Gastrocnemius medialis (tissue), 4 donors: ENCODE measurements at places on chromosomes 16 and 17.

- H3K4me1 ChIP-seq: peaks cover 46% of the 10 kb centered on the region
- no peaks in the 10 kb centered on the region for H3K27me3 ChIP-seq
- H3K4me3 ChIP-seq: peak overlapping the region; percentile 71
- no peaks in the 10 kb centered on the region for H3K36me3 ChIP-seq
These were observed 1.0 kb downstream of the RHBDF2 start for GRCh38 chr17:76500074-76500746.

GRCh38 chr16:73140929-73141328, 93.0 kb upstream of the ZFHX3 start:
- H3K4me3 ChIP-seq: no peak overlapping the region
- H3K36me3 ChIP-seq: no peaks in the 10 kb centered on the region
- no peaks in the 10 kb centered on the region for H3K4me1 ChIP-seq
- H3K27ac ChIP-seq: no peak overlapping the region
- no peaks in the 10 kb centered on the region for H3K27me3 ChIP-seq
- no peak for DNase-seq

- H3K4me3 ChIP-seq: no peak overlapping the region
- H3K4me1 ChIP-seq: no peaks in the 10 kb centered on the region
- no peak overlapping the region for H3K27ac ChIP-seq
- no peaks in the 10 kb centered on the region for H3K27me3 ChIP-seq
These were observed 21.2 kb downstream of the EFCAB5 start for GRCh38 chr17:29962656-29963055.

DNA sequence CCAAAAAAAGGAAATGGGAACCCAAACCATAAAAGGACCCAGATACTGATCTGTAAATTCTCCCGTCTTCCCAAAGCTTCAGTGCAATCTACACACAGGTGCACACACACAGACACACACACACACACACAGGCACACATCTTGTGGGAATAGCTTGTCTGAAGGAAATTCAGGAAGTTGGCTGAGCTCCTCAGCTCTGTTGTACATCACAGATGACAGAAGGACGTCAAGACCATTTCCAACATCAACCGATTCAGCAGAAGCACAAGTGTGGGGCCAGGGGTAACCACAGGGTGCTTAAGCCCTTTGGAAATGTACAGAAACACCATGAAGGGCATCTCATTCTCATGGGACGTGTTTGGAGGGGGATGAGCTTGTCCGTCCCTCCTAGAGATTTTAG, 498.1 kb upstream of the PSMD7 start:
- no peak overlapping the region for H3K4me3 ChIP-seq
- no peaks in the 10 kb centered on the region for H3K36me3 ChIP-seq
- H3K4me1 ChIP-seq: peaks cover 42% of the 10 kb centered on the region
- DNase-seq: no peak
- no peaks in the 10 kb centered on the region for H3K27me3 ChIP-seq

DNA sequence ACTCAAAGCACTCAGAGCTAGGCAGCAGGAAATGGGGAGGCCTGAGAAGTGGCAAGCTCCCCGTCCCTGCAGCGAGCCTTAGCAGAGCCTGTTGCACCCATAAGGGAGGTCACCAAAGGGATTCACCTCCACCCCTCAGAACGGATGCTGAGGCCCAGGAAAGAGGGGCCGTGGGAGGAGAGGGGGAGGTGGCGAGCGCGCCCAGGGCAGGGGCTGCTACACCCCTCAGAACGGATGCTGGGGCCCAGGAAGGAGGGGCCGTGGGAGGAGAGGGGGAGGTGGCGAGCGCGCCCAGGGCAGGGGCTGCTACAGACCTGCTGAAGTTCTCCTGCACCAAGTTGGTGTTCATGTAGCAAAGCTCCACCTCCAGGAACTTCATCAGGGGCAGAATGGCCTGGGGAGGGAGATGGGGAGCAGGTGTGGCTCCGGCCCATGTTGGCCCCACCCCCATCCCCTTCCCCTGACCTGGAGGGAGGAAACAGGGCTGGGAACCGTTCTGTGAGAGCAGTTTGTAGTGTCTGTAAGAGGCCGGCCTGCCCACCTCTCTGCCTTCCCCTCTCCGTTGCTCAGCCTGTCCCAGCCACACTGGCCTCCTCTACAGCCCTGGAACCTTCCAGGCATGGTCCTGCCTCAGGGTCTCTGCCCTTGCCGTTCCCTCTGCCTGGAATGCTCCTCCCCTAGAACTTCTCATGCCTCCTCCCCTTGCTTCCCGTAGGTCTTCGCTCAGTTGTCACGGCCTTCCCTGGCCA, 11.4 kb downstream of the UNC13D start:
- H3K36me3 ChIP-seq: peaks cover 3% of the 10 kb centered on the region
- no peaks in the 10 kb centered on the region for H3K27me3 ChIP-seq
- DNase-seq: no peak

DNA sequence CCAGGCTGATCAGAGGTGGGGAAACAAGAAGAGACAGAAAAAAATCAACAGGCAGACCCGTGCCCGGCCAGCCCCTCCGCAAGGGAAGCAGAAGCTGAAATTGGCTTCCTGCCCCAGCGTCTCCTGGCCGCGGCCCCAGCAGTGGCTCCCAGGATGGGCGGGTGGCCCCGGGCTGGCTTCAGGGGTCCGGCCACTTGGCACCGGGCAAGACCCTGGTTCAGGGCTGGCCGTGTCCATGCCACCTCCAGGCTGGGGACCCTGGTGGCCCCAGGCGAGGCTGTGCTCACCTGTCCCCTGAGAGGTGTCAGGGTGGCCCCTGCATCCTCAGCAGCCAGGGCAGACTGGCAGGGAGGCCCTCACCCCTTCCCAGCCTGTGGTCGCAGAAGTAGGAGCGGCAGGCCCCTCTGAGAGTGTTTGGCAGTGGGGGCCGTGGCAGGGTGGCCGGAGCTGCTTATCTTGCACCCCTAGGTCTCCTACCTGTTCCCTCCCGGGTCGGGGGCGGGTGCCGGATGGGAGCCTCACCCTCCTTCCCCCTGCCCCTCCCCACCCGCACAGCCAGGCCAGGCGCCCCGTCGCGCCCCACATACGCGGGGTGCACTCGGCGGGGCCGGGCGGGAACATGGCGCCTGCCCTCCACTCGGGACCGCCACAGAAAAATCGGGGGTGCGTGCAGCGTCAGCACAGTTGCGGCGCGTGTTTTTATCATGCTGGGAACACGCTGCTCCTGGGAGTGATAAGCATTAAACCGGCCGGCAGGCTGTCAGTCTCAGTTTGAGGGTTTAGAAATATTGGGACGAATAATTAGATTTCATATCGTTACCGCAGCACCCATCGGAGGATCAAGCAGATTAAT, 46.7 kb upstream of the ZC3H18 start:
- no peak overlapping the region for H3K4me3 ChIP-seq
- peaks cover 32% of the 10 kb centered on the region for H3K4me1 ChIP-seq
- DNase-seq: no peak
- H3K36me3 ChIP-seq: no peaks in the 10 kb centered on the region

- no peaks in the 10 kb centered on the region for H3K4me1 ChIP-seq
- no peak overlapping the region for H3K4me3 ChIP-seq
- H3K36me3 ChIP-seq: no peaks in the 10 kb centered on the region
- no peak overlapping the region for H3K27ac ChIP-seq
- DNase-seq: no peak
These were observed 841 bp downstream of the C16orf89 start for GRCh38 chr16:5064915-5065314.

DNA sequence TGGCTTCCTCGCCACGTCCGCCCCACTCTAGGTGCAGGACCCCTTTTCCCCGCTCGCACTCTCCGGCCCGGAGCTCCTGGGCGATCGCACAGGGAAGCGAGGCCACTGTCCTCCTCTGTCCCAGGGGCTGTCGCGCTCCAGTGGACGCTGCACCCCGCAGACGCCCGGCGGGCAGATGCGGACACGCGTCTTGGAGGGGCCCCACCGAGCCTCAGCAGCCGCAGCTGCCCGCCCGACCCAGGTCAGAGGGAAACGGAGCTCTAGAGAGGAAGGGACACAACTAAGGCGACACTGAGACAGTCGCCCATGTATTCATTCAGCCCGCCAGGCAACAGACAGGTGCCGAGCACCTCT, 726 bp upstream of the SLC13A5 start:
- no peak for DNase-seq
- peak overlapping the region; percentile 46 for H3K4me3 ChIP-seq
- no peaks in the 10 kb centered on the region for H3K36me3 ChIP-seq
- H3K4me1 ChIP-seq: no peaks in the 10 kb centered on the region

DNA sequence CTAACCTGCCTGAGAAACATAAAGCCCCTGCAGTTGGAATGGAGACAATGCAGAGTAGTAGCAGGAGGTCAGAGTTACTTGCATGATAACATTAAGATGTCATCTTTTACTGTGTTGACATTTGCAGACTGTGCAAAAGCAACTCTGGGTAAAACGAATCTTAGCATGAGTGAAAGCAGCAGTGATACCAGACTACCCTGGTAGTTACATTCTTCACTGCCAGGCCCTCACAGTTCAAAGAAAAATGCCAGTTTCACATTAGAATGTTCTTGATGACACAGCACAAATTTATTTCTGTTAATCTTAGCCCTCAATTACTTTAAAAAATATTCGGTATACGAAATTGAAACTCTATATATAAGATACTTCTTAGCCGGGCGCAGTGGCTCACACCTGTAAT, 12.2 kb downstream of the MPHOSPH6 start:
- no peak for DNase-seq
- H3K27ac ChIP-seq: no peak overlapping the region
- H3K4me1 ChIP-seq: no peaks in the 10 kb centered on the region

DNA sequence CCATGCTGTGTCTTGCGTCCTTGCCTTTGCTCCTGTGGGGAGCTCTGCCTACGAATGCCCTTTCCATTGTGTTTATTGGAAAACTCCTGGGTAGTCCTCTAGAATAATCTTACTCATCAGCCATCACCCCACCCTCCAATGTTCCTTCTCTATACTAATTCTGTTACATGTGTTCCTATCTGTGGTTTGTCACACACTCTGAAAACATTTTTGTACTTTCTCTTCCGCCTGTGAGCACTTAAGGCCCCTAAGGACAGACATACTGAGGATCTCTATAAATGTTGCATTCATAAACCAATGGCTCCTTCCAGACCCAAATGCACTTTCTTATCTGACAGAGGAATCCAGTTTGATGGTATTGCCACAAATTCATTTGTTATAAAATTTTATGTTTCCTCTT, 53.9 kb upstream of the MON1B start:
- H3K27me3 ChIP-seq: no peaks in the 10 kb centered on the region
- no peaks in the 10 kb centered on the region for H3K4me1 ChIP-seq
- H3K36me3 ChIP-seq: no peaks in the 10 kb centered on the region
- DNase-seq: no peak
- no peak overlapping the region for H3K27ac ChIP-seq

GRCh38 chr17:44362949-44363612, 572 bp downstream of the FAM171A2 start:
- no peaks in the 10 kb centered on the region for H3K36me3 ChIP-seq
- H3K4me3 ChIP-seq: peak overlapping the region; percentile 62
- peaks cover 8% of the 10 kb centered on the region for H3K27me3 ChIP-seq
- H3K4me1 ChIP-seq: peaks cover 4% of the 10 kb centered on the region
- no peak overlapping the region for H3K27ac ChIP-seq

- H3K27ac ChIP-seq: peak overlapping the region; percentile 36
- DNase-seq: peak; percentile 78
- peaks cover 4% of the 10 kb centered on the region for H3K4me1 ChIP-seq
- no peak overlapping the region for H3K4me3 ChIP-seq
- no peaks in the 10 kb centered on the region for H3K36me3 ChIP-seq
- H3K27me3 ChIP-seq: no peaks in the 10 kb centered on the region
These were observed 6.7 kb upstream of the SLC25A39 start for GRCh38 chr17:44331249-44331760.

- H3K4me3 ChIP-seq: no peak overlapping the region
These were observed 4.5 kb downstream of the VPS4A start for GRCh38 chr16:69315486-69316311.

- H3K4me1 ChIP-seq: no peaks in the 10 kb centered on the region
- no peak overlapping the region for H3K27ac ChIP-seq
- no peak for DNase-seq
- H3K36me3 ChIP-seq: no peaks in the 10 kb centered on the region
- no peaks in the 10 kb centered on the region for H3K27me3 ChIP-seq
These were observed 335.6 kb downstream of the UTP18 start for GRCh38 chr17:51595826-51596398.

- no peak overlapping the region for H3K27ac ChIP-seq
- DNase-seq: no peak
- H3K4me3 ChIP-seq: no peak overlapping the region
- H3K36me3 ChIP-seq: no peaks in the 10 kb centered on the region
- H3K4me1 ChIP-seq: peaks cover 6% of the 10 kb centered on the region
These were observed 2.1 kb upstream of the ADGRG5 start for GRCh38 chr16:57540387-57540786.

GRCh38 chr16:50507397-50507796, 40.8 kb upstream of the NKD1 start:
- H3K27ac ChIP-seq: no peak overlapping the region
- no peaks in the 10 kb centered on the region for H3K27me3 ChIP-seq
- no peaks in the 10 kb centered on the region for H3K4me1 ChIP-seq
- no peak overlapping the region for H3K4me3 ChIP-seq
- H3K36me3 ChIP-seq: no peaks in the 10 kb centered on the region
- DNase-seq: no peak

GRCh38 chr16:16112450-16113053, 110.7 kb downstream of the ABCC6 start:
- H3K36me3 ChIP-seq: no peaks in the 10 kb centered on the region
- H3K27ac ChIP-seq: no peak overlapping the region
- H3K27me3 ChIP-seq: no peaks in the 10 kb centered on the region
- H3K4me1 ChIP-seq: no peaks in the 10 kb centered on the region

- H3K36me3 ChIP-seq: peaks cover 42% of the 10 kb centered on the region
- peak; percentile 56 for DNase-seq
- no peaks in the 10 kb centered on the region for H3K27me3 ChIP-seq
- no peak overlapping the region for H3K4me3 ChIP-seq
These were observed 30.4 kb upstream of the FOXK2 start for GRCh38 chr17:82489117-82489516.

DNA sequence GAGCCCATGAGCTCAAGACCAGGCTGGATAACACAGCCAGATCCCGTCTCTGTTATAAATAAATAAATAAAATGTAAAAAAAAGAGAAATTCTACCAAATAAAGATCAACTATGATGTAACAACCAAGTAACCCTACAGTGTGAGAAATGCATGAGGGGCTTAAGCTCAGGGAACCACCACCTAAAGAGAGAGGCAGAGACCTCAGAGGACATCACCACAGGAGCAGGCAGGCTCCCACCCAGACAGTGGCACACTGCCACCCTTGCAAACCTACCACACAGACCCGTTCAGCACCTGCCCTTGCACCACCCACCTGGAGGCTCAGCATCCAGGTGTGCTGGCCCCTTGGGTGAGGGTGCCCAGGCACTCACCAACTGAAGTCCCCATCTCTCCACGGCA, 45.6 kb downstream of the ANKRD11 start:
- no peak for DNase-seq
- H3K27ac ChIP-seq: peak overlapping the region; percentile 90
- peaks cover 88% of the 10 kb centered on the region for H3K4me1 ChIP-seq
- no peaks in the 10 kb centered on the region for H3K36me3 ChIP-seq
- H3K4me3 ChIP-seq: no peak overlapping the region
